ENCODE measurements at places on chromosomes 6 and 20.
A peak's percentile ranks its signal among the peaks of the same experiment; 100 is the strongest.

DNA sequence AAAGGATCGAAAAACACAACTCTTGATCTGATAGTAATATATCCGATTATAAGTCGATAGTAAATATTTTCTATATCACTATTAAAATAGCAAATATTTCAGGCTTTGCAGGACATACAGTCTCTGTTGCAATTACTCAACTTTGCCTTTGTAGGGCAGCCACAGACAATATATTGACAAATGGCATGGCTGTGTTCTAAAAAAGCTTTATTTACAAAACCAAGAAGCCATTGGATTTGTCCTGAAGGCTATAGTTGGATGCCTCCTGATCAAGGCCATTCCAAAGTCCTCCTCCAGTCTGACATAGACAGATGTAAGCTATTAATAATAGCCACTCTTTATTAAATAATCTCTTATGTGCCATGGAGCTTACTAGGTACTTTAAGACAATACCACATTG, 5.9 kb downstream of the OCSTAMP start:
- no peak for DNase-seq

DNA sequence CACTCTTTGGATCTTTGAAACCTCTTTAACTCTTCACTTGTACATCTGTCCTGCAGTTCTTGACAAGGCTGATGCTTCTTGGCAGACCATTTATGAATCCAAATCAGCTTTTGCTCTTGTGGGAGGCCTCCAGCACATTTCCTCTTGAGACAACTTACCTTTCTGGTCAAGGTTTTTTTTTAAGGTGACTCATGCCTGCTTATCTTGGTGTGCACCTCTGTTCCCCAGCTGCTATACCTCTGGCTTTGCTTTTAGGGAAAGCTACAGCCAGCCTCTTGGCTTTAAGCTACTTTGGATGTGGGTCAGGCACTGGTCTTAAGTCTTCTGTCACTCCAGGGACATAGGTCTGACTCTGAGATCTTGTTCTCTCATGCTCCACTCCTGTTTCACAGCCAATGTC, 106.5 kb downstream of the PHF3 start:
- DNase-seq = no peak

GRCh38 chr6:116461331-116461931, at the start of gene CALHM6:
Gene CALHM6 (plus strand): TSS chr6:116461375. CDS start chr6:116461930, 555 bp downstream.
- no peak for DNase-seq

GRCh38 chr6:144179237-144179636, 28.9 kb downstream of the STX11 start:
- no peak for DNase-seq

DNA sequence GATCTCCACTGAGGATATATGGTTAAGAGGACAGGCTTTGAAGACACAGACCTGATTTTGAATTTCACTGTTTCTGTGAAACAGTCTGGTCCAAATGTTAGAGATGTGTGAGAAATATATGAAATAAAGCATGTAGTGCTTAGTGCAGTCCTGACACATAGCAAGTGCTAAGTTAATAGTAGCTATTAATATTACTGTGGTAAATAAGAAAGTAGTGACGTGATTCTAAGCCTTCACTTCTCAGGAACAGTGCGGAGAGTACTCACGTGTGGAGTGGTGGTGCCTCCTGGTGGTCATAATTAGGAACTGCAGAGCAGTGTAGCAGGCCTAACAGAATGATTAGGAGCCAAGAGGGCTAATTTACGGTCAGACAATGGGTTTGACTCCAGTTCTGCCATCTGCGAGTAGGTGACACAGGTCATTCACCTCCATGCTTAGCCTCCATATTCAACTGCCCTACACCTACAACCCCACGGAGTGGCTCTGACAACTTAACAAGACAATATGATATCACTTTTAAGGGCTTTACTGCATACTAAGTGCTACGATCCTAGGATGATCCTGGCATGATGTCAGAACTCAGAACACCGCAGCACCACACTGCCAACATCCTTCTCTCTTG, 106.2 kb downstream of the JPH2 start:
- peak; percentile 39 for DNase-seq

GRCh38 chr20:38023181-38024001, 9.9 kb downstream of the TTI1 start:
- DNase-seq = no peak

GRCh38 chr6:89475634-89476033, 42.7 kb downstream of the ANKRD6 start:
- no peak for DNase-seq

DNA sequence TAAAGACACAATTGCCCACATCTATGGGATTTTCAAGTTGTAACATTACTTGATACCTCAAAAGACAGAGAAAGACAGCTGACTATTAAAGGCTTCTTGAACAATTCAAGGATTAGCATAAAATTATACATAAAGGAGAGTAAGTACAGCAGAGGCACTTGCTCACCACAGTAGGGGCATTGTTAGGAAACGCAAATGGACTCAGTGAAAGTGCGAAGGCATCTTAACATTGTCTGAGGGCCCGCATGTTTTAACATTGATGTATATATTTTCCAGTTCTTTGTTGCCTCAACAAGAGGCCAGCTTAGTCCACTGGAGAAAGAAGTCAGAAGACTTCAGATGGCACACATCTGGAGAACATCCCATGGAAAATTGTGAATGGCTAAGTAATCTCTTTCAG, 115.4 kb downstream of the SIM1 start:
- no peak for DNase-seq

DNA sequence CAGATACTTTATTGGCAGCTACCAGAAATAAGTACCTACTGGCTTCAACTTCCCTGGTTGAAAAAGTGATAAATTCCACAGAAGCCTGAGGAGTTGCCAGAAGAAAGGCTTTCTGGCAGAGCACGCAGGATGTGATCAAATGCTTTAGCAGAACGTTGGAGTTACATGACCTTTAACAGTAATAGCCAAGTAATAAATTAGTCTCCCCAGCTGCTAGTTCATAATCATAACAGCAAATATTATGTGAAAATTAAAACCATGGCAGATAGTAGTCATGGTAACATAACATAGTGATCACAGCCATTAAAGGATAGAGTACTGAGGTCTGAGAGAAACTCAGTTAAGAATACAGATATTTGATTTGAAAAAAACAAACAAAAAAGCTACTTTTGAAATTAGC, 567.7 kb downstream of the ADGRB3 start:
- DNase-seq = no peak

DNA sequence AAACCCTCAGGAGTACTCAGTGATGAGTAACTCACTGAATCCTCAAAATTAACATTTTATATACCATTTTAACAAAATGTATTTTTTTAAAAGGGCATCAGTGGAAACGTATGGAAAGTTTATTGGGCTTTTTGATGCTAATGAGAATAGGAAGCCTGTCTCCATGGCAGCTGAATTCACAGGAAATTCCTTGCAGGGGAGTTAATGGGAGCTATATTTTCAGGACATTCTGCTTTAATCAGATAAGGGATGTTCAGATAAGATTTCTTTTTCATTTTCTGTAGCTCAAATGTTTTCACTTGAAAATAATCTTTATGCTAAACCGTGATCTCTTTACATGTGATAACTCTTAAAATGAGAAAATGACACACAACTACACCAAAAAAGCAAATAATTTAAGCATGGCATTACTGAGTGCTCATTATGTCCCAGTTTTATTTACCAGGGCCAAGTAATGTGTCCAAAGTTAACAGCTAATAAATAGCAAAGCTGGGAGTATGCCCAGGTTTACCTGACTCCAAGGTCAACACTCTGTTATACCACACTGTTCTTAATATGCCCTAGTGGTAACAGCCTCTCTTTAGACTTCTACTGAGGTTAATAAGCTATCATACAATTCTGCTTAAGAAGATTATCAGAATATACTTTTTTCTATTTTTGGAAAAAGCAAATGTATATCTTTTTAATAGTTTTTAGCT, 348.1 kb downstream of the GRIK2 start:
- no peak for DNase-seq

- no peak for DNase-seq
Measured at GRCh38 chr6:54403096-54403495, 94.9 kb downstream of the TINAG start.

GRCh38 chr6:131443014-131443413, 130.0 kb upstream of the ARG1 start:
- no peak for DNase-seq

GRCh38 chr20:31494131-31494530, 19.0 kb downstream of the REM1 start:
- no peak for DNase-seq

DNA sequence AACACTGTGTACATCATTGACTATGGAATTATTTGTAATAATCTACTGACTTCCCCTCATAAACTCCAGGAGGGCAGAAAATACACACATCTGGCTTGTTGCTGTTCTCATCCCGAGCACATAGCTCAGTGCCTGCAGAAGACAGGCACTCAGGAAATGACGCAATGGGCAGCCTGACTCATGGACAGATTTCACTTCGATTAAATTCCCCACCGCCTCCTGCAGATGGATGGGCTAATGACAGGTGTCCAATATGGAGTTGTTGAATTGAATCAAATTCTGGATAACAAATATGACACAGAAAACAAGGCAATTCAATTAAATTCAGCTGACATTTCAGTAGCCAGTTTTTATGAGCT, 9.1 kb downstream of the ANKRD60 start:
- DNase-seq = no peak

DNA sequence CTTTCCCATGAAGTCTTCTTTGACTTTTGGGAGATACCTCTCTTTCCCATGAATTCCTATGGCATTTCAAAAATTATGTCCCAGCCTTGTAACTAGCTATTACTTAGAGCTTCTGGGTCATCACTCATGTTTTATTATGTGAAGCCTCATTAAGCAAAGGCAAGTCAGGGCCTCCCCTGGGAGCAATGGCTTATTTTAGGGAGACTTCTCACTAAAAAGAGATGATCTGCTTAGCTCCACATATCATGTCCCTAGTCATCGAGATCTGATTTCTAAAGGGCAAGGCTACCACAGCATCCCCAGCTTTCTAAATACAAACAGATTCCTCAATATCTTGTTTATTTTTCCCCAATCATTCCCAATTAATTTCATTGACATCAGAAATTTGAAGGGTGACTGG, 154.0 kb upstream of the MANEA start:
- no peak for DNase-seq

DNA sequence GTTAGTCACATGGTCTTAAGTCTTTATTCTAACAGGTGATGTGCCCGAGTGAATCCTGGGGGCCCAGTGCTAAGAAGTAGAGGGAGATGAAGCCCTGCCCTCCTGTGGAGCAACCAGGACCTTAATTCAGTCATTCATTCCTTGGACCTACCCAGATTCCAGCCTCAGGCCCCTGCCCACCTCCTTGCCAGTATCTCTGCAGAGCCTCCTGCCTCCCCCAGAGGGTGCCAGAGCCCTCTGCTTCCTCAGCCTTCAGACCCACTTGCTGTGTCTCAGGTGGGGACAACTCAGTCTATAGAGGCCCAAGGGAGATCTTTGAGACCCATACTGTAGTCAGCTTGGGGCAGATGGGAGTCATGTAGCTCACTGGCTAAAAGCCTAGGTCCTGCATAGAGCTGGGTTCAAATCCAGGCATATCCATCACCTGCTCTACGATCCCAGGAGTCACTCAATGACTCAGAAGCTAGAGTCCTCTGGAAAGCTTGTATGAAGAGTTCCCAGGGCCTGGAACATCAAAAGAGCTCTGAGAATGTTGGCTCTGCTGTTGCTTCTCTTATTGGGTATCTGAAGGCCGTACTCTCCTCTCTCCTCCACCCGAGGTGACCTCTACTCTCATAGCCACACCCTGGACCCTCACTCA, 3.9 kb upstream of the SIGLEC1 start:
- DNase-seq = no peak

- DNase-seq = no peak
Measured at GRCh38 chr6:142740449-142740848, 204.5 kb downstream of the HIVEP2 start.

DNA sequence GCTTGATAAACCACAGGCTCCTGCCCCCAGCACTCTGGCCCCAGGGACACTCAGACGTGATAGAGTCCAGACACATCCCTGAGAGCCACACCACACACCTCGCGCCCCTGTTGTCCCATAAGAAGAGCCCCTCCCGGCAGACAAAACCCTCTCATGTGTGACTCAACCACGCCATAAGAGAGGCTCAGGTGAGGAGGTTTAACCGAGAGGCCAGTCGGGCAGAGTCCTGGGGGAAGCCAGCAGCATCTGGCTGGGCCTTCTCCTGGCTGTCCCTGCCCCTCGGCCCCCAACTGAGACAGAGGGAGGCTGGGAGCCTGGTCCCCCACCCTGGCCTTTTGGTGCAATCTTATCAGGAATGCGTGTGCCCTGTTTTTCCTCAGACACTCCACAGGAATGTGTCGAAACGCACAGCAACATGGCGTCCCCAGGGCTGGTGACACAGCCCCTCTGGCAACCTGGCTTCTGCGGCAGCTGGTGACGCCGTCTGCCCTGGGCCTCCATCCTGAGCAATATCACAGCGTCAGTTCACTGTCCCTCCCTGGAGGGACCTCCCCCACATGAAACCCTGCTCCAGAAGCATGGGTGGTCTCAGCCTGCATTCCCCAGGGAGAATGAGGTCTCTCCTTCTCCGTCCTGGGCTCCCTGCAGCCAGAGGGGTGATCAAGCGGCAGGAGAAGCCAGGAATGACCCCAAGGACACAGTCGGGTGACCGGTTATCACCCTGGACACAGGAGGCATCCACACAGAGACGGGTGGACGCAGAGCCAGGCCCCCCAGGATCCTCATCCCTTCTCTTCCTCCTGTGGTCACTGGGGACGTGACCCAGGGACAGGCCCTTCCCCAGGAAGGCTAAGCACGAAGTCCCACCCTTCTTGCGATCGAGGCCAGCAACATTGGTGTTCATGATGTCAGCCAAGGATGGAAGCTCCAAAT, 156.6 kb upstream of the AFDN start:
- no peak for DNase-seq

DNA sequence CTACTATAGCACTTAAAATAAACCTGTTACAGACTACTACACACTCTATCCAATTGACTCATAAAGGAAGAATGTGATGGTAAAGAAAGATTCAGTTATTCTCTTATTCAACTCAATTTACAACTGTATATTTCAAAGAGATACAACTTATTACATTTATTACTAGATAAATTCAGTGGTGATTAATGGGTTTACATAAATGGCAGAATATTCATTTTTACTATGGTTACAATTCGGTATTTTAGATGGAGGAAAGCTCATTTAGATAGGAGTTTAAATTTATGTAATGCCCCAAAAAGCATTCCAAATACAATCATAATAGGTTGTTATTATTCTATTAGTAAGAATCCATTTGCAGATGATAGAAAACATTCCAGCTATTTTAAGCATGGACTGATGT, 439.1 kb upstream of the OPRM1 start:
- DNase-seq = no peak

GRCh38 chr6:167576828-167577503, 249.7 kb upstream of the AFDN start:
- DNase-seq = no peak

- DNase-seq = no peak
Measured at GRCh38 chr6:6915219-6915618, 192.5 kb upstream of the RREB1 start.

GRCh38 chr20:32511358-32512046, 73.6 kb downstream of the NOL4L start:
- DNase-seq = no peak

GRCh38 chr6:25442898-25443297, 163.7 kb downstream of the CARMIL1 start:
- DNase-seq = no peak

Measured in activated naive CD4-positive, alpha-beta T cell (primary cell).